ENCODE measurements at places on chromosomes 2 and 18. TPM values are rescaled to one million over a fixed set of nuclear protein-coding genes. Genes with fewer than 3 reads are reported as not detected.

The SLC38A11 gene
- not detected for total RNA-seq

The AQP12A gene
- not detected for total RNA-seq

The DLGAP1 gene
- total RNA-seq = 4.4 TPM

The FRZB gene
- total RNA-seq = 38.0 TPM

The METTL8 gene
- 18.7 TPM for total RNA-seq

The EMX1 gene
- total RNA-seq = not detected

The PTPRN gene
- 0.31 TPM for total RNA-seq

The PLCD4 gene
- 31.0 TPM for total RNA-seq

The ACMSD gene
- total RNA-seq = not detected

The PLA2R1 gene
- 13.0 TPM for total RNA-seq

The NPHP1 gene
- 7.5 TPM for total RNA-seq

The RAPGEF4 gene
- 11.3 TPM for total RNA-seq

The IFIH1 gene
- total RNA-seq = 7.0 TPM

The C2orf80 gene
- total RNA-seq = not detected

The ABCA12 gene
- 1.7 TPM for total RNA-seq

The FZD7 gene
- total RNA-seq = 27.1 TPM

The IL37 gene
- total RNA-seq = not detected

The IGFBP2 gene
- 336 TPM for total RNA-seq

The CFAP53 gene
- total RNA-seq = 0.31 TPM

The ERBB4 gene
- 17.8 TPM for total RNA-seq

The AMER3 gene
- total RNA-seq = not detected

The RPRM gene
- total RNA-seq = 0.21 TPM

The OR6B2 gene
- total RNA-seq = not detected

The SERPINB13 gene
- total RNA-seq = 17.5 TPM

The REEP1 gene
- 29.3 TPM for total RNA-seq

The APCDD1 gene
- 31.2 TPM for total RNA-seq

The TMBIM1 gene
- total RNA-seq = 152 TPM

The CNOT9 gene
- 38.2 TPM for total RNA-seq

The GKN1 gene
- total RNA-seq = not detected

The ALLC gene
- total RNA-seq = not detected

The LRATD1 gene
- 12.9 TPM for total RNA-seq

The PRSS56 gene
- total RNA-seq = 0.82 TPM

The NTSR2 gene
- not detected for total RNA-seq

The SERPINB3 gene
- total RNA-seq = 1.3 TPM

The IKZF2 gene
- total RNA-seq = 28.6 TPM

The LYPD6 gene
- 4.2 TPM for total RNA-seq

The AQP12B gene
- not detected for total RNA-seq

The TNFRSF11A gene
- total RNA-seq = 4.8 TPM

The HOXD1 gene
- total RNA-seq = not detected

The METAP1D gene
- total RNA-seq = 15.1 TPM

The CHRNG gene
- 19.5 TPM for total RNA-seq

The CFC1 gene
- total RNA-seq = not detected

The COLEC12 gene
- total RNA-seq = 60.4 TPM

The ERICH2 gene
- total RNA-seq = 1.6 TPM

The CD8B2 gene
- not detected for total RNA-seq

The SPATA3 gene
- not detected for total RNA-seq

The EDAR gene
- total RNA-seq = 0.31 TPM

The IL1B gene
- total RNA-seq = 0.21 TPM

The TXNDC2 gene
- total RNA-seq = not detected

Measured in tongue (tissue), 3 donors.